ENCODE measurements at places on chromosomes 1 and 21.

GRCh38 chr1:233879841-233880240, 24.6 kb upstream of the SLC35F3 start:
- DNase-seq = no peak

DNA sequence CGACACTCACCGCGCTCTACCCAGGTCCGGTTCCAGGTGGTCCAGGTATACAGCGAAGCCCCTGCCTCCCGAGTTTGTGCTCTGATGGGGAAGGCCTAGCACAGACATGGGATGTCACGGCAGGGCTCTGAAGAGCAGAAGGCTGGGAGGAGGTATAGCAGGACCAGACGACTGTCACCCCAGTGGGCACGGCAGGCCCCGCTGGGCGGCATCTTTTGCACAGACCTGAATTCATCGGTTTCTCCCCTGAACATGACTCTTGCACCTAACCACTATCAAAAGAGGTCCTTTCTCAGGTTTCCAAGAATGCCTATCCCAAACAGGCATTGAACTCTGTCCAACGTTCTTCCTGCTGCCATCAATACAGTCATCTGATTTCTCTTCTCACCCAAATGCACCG, 30.6 kb downstream of the ARHGEF16 start:
- DNase-seq = no peak

GRCh38 chr1:29985606-29985945, 737.8 kb downstream of the MATN1 start:
- DNase-seq = no peak

- DNase-seq = no peak
Observed at GRCh38 chr1:192448026-192448578, 127.5 kb upstream of the RGS1 start.

- DNase-seq = no peak
Observed at GRCh38 chr1:228528612-228529011, 41.4 kb downstream of the RNF187 start.

DNA sequence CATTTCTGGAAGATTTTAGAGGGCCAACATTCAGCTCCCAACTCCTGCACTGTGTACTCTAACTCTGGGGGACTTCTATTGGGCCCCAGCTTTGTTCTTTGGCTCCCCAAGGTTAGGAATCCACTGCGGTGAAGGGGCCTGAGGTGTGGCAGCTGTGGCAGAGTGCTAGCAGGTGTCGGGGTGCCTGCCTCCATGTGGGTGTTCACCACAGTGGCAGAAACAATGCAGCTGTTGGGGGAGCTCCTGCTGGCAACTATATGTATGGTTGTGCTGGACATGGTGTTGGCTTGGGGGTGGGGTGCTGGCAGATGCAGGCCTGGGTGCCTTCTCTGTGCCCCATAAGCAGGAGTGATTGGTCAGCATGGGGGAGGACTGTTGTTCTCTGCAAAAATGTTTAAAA, 95.5 kb downstream of the ST6GALNAC3 start:
- no peak for DNase-seq

- DNase-seq = no peak
Observed at GRCh38 chr1:188514917-188515316, 1686.2 kb downstream of the PLA2G4A start.

DNA sequence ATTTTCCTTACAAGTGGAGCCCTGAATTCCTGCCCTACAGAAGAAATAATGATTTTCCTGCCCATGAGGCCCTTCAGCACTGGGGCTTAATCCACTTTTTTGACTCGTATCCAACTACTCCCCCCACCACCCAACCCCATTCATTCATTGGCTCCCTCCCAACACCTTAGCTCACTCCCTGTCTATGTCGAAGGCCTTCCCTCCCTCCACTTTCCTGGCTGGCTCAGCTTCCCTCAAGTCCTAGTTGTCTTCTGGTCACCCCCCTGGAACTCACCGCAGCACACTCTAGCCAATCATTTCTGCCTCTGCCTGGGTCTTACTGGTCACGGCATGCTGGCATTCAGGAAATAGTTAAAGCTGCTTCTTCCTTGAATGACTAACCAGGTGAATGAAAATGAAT, 118.9 kb downstream of the PGBD5 start:
- no peak for DNase-seq

- DNase-seq = no peak
Observed at GRCh38 chr1:186671136-186671825, 8.9 kb downstream of the PTGS2 start.

- peak; percentile 40 for DNase-seq
Observed at GRCh38 chr1:116415699-116416533, 42.9 kb downstream of the ATP1A1 start.

- no peak for DNase-seq
Observed at GRCh38 chr1:167689567-167689920, 32.2 kb upstream of the MPZL1 start.

- no peak for DNase-seq
Observed at GRCh38 chr1:30928171-30928570, 19.6 kb upstream of the SDC3 start.

DNA sequence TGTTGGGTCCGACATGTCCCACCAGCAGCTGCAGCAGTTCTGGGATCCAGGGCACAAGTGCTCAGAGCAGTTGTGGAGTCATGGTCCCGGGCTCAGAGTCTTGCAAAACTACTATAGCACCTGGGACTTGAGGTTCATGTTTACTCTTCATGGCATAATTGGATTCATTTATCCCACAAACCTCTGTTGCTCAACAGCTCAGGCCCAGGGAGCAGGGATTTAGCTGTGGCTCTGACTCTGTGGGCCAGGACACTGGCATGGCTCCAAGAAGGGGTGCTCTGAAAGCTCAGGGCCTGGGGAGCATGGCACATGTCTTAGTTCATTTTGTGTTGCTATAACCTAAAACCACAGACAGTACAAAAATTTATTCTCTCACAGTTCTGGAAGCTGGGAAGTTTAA, 626.7 kb upstream of the ADGRL2 start:
- no peak for DNase-seq

DNA sequence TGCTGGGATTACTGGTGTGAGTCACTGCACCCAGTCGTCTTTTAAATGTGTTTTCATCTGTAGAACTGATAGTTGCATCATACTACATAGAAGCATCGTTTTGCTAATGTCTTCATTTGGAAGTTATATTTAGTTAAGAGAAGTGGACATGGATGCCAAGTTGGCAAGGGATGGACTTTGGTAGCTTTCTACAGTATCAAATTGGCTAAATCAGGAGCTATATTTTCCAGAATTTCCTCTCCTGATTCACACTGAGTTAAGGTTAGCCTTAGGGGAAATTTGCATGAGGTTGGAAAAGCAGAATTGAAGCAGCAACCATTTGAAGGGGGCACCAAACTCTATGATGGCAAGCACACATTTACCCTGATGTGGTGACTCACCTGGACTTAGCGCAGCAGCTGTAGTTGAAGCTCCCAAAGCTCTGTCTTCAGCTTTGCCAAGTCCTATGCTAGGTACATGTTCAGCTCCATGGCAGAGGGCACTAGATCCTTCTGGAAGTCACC, 43.9 kb downstream of the DUSP10 start:
- DNase-seq = no peak

- DNase-seq = no peak
Observed at GRCh38 chr1:204873714-204874113, 3.1 kb downstream of the NFASC start.

DNA sequence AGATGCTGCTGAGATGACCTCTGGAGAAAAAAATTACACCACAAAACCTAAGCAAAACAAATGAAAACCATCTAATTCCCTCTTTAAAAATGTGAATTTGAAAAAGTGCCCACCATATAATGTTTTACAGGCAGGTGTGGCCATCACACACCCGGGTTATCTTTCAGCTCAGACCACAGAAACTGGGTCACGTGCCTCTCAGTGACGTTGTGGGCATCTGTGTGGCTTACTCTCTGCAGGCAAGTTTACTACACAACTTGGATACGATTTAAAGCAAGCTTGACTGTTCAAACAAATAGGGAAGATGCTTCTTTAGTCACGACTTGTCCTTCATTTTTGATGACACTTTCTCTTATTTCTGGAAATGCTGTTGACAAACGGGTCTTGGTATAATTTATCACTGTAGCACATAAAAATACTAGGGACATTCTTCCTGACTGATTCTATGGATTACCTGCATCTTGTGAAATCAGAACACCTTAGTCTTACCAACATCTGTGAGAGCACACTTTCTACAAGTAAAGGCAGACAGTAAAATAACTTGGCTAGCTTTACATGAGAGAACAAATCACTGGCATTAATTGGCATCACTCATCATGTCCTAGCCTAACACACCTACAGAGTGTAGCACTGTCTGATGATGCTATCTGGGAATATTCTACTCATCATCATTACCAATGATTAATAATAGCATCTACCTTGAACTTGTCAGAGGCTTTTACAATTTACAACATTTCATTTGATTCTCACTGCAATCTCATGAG, 89.3 kb upstream of the EDEM3 start:
- no peak for DNase-seq

DNA sequence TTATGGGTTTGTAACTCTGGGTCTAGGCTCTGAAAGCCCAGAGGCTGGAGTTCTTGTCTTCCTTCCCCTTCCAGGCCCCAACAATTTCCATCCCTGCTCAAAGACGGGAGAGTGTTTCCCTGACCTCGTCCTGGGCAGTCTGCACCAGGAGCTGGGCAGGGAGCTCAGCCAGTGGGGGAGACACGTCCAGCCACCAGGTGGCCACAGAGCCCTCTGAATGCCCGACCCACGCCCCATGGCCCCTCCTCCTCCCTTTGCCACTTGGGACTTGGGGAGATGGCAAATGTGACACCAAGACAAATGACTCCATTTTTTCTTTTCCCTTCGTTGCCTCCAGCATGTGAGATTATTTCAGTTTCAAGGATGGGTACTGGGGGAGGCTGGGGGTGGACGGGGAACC, 159.9 kb upstream of the AJAP1 start:
- no peak for DNase-seq

DNA sequence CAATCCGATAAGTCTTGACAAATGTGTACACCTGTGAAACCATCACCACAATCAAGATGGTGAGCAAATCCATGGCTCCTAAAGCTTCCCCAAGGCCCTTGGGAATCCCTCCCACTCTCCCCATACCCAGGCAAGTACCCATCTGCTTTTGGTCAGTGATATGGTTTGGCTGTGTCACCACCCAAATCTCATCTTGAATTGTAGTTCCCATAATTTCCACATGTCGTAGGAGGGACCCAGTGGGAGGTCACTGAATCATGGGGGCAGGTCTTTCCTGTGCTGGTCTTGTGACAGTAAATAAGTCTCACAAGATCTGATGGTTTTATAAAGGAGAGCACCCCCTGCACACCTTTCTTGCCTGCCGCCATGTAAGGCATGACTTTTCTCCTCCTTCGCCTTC, 14.6 kb upstream of the GUCA2B start:
- DNase-seq = no peak

- no peak for DNase-seq
Observed at GRCh38 chr1:19013826-19014548, 57.5 kb upstream of the IFFO2 start.

- no peak for DNase-seq
Observed at GRCh38 chr1:44263568-44264450, 50.5 kb downstream of the DMAP1 start.

DNA sequence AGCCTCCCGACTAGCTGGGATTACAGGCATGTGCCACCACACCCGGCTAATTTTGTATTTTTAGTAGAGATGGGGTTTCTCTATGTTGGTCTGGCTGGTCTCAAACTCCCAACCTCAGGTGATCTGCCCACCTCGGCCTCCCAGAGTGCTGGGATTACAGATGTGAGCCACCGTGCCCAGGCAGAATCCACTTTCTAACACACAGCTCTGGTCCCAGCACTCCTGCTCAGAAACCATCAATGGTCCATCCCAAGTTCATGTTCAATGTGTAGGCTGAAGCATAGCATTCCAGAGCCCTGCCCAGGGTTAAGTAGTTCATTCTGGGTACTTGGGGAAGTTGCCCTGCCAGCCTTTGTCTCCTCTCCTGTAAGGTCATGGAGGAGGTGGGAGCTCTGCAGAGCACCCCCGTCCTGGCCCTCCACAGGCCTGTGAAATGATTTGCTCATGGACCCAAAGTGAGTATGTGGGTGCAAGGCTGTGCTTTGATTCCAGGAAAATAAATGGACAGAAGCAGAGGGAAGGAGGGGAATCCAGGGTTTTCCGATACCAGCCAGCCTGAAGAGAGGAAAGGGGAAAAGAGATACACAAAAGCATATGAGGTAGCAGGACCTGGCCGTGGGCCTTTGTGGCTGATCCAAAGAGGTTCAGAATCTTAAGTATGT, 55.2 kb downstream of the NENF start:
- no peak for DNase-seq
